ENCODE measurements at places on chromosomes 5 and 9.

DNA sequence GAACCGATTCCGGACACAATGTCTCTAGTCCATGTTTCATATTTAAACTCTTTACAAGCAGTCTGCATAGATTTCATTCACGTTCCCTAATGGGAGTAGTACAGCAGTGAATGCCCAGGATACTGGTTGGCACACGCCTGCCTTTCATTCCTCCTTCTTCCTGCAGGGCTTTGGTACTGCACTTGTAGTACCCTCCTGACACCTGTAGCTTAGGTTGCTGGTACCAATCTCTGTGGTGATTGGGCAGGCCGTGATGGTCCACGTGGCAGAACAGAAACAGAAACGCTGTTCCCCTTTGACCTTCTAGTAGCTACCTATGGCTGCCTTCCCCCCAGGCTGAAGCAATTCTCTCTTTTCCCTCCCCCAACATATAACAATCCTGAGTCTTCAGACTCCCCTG is 107.3 kb upstream of the MEGF10 start:
- no peak for DNase-seq

DNA sequence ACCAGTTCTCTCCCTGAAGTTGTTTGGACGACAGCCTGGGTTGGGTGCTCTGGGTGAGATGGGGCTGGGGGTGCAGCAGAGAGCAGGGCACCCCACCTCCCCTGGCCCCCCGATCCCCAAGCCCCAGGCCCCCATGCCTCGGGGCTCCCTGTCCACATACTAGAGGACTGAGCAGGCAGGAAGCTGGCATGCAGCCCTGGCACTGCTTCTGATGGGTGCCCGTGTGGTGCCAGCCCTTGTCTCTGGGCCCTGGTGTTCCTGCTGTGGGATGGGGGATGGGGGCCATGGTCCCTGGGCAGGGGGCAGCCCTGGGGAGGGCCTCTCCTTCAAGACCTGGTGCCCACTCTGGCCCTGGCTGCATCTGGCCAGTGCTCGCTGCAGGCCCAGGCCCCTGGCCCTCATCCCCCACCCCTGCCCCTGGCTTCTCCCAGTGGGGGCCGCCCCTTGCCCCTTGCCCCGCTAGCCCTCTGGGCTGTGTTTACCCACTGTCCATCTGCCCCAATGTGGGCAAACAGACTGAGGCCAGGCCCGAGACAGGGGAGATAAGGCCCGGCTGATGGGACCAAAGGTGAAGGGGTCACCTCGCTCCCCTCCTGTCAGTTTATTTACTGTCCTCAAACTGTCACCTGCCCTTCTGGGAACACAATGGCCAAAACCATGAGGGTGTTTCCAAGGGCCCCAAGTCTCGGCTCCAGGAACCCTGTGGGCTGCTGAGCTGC is 67.3 kb upstream of the RXRA start:
- DNase-seq, result no peak

DNA sequence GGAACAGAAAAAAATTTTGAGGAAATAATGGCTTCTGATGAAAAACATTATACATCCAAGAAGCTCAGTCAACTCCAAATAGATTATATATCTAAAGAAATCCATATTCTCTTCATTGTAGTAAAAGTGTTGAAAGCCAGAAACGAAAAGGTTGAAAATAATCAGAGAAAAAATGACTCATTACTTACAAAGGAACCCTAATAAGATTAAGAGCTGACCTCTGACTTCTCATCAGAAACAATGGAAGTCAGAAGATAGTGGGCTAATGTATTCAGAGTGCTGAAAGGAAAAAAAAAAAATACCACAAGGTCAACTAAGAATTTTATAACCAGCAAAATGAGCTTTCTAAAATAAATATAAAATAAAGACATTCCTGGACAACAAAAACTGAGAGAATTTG is 60.0 kb downstream of the HSD17B4 start:
- DNase-seq, result no peak

- peak; percentile 66 for DNase-seq
Observed at GRCh38 chr9:26744191-26744965, 148.2 kb downstream of the CAAP1 start.

- peak; percentile 88 for DNase-seq
Observed at GRCh38 chr9:132235894-132236661, 74.2 kb downstream of the NTNG2 start.

DNA sequence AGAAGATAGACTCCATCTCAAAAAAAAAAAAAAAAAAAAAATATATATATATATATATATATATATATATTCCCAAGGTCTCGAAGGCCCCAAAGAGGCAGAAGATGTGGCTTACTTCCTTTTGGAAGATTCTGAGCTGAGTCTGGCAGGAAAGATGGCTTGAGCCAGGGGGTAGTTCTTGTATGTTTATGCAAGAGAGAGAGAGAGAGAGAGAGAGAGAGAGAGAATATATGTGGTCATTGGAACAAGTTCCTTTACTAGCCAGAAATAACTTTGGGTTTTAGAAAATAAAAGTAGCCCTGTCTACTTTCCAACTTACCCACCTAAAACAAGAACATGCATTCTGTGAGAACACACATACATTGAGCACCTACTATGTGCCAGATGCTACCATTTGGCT is 17.6 kb downstream of the NCS1 start:
- DNase-seq, result no peak

DNA sequence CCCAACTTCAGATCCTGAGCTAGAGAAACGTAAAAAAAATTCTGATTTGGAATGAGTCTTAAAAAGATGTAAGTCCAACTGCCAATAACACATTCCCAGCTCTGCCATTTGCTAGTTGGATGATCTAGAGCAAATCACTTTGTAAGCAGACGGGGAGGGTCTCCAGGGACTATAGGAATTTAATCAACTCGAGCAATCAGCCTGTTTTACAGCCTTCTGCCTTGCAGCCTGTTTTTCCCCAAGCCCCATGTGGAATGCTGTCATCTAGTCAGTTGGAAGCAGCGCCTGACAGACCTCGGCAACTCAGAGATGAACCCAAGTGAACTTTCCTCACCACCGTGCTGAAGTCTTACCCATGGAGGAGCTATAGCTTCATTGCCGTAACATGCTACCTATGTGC is 34.8 kb upstream of the HRH2 start:
- DNase-seq, result no peak

DNA sequence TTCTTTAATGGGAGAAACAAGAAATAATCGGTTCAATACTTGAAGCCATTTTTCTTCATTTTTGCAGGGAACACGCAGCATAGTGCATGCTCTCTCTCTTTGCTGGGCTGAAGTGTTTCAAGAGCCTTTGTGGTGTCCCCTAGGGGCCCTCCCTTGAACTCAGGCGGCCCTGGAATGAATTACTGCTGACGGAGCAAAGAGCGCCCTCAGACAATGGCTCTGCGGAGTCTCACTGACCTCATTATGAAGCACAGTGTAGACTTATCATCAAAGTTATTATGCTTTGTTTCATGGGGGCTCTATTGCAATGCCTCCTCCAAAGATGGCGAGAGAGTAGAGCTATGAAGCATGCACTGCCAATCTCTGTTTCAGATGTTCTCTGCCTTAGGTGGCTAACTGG is 64.8 kb upstream of the ADCY2 start:
- no peak for DNase-seq

DNA sequence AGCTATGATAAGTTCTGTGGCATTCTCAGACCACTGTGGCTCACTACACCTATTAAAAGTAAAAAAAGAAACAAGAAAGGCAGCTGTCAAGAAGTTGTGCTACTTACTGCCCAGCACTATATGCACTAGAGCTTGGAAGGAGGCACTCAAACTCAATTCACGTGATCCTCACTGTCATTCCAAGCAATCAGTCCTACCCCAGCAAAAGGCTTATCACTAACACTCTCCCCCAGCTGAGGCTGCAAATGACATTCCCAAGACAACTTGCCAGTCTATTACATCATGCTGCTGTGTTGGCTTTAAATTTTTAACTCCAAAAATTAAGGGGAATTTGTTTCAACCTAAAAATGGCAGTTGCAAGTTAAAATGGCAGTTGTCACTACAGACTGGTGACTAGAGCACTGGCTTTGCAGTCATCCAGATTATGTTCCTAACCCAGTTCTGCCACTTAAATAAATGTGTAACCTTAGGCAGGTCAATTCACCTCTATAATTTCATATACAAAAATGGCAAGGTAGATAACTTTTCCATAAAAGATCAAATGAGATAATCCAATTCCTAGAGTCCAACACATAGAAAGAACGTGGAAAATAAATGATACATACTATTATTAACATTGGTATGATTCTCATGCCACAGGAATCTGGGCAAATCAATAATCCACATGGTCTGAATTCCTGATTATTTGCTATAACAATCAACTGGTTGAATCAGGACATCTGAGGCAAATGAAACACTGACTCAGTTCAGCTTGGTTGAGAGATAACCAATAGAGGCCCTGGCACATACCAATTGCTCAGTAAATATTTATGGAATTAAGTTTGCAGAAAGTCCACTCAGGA is 52.4 kb downstream of the FBXW11 start:
- DNase-seq, result no peak

DNA sequence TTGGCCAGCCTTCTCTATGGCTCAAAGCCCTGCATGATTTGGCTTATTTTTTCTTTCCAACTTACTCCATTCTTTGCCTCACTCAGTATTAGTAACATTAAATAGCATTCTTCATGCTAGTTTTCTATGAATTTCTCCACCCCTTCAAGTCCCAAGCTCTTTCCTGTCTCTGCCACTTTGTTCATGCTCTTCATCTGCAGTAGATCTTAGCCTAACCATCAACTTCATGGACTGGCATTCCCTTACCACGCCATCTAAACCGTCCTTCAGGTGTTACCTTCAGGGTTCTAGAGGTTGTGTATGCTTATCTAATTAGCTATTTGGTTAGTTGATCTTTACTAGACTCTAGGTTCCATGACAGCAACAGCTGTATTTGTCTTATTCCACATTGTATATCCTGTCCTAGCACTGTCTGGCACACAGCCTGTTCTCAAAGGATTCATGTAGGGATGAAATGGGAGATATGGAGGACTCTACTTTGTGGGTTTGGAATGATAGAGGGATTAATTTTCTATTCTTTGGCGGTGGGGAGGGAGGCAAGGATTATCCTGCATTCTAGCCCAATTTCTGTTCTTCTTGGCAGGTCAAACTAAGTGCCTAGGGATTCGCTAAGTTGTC is 26.4 kb downstream of the TMEM167A start:
- no peak for DNase-seq

GRCh38 chr9:79087133-79087532 is 484.6 kb upstream of the TLE4 start:
- DNase-seq, result no peak

DNA sequence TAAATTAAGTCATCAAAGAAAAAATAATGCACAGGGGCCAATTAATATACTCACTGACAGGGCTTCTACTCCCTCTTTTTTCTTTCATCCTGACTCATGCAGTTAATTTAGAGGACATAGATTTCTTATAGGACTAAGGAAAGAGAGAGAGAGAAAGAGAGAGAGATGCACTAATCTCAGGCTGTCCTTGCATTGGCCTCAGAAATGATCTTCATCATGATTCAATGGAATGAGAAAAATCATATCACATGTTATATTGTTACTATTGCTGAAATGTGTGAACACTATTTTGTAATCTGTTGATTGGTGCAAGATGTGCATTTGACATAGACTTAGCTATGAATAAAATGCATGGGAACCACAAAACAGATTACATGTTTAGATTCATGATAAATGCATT is 608.3 kb upstream of the NUDT12 start:
- DNase-seq, result no peak

GRCh38 chr9:133509179-133510083 is 15.3 kb downstream of the MYMK start:
- DNase-seq, result no peak

GRCh38 chr5:144429405-144429804 is 258.7 kb downstream of the KCTD16 start:
- no peak for DNase-seq

DNA sequence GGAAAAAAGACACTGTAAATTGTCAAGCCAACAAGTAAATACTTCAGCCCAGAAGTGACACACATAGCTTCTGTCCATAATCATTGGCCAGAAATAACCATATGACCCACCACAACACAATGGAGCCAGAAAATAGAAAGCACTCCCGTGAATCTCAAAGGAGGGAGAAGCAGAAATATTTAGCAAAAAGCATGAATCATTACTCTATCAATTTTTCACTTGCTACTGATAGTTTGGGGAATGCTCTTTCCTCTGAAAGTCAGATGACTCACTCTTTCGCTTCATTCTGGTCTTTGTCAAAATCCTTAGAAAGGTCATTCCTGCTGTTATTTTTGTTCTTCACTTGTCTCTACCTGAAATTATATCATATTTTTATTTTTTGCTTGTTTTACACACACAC is 312.6 kb downstream of the TMEM232 start:
- no peak for DNase-seq

- no peak for DNase-seq
Observed at GRCh38 chr9:19173598-19174125, 46.4 kb upstream of the PLIN2 start.

DNA sequence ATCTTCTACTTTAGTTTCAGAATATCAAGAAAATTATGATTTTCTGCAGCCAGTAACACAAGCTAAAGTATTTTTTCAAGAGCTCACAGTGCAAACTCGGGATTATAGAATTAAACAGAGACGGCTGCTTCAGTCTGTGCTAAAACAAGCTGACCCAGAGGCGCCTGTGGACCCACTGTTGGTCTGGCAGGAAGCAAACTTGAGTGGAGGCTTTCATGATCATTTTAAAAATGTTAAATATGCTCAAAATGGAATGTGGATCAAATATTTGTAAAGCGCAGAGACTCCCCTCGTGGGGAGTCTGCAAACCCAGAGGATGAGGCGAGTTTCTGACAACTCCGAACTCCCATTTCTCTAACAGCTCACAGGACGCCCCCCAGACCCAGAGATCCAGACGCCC is 13.0 kb downstream of the ROR2 start:
- DNase-seq, result no peak

DNA sequence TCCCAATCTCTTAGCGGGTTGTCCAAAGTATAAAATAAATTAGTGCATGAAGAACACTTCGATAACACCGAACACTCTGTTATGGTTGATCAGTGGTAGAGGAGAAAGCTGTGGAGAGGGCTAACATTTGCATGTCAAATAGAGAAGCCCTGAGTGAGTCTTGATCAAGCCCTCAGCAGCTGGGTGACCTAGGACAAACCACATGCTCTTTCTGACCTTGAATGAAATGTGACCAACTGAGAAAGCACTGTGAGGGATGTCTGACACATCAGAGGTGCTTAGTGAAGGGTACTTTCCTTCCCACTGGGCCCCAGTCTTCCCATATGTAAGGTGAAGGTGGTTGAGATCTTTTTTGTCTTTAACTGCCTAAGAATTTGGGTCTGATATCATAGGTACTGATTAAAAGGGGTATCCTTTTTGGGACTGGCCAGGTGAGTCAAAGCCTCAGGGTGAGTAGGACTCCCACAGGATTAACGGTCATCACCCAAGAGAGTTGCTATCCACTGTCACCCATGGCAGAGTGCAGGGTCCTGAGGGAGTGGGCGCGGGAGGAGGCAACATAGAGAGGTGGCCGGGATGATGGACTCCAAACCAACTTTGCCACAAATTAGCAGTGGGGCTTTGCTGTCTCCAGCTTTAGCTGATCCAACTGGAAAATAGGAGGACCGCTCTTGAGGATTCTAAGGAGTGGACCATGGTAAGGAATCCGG is 53.5 kb downstream of the KIF4B start:
- DNase-seq, result no peak

- peak; percentile 16 for DNase-seq
Observed at GRCh38 chr5:171122372-171122771, 186.7 kb upstream of the TLX3 start.
